Bronchial epithelial cell (primary cell): ENCODE measurements at places on chromosomes 5 and 9. TPM values are rescaled to one million over a fixed set of nuclear protein-coding genes. Genes with fewer than 3 reads are reported as not detected.

GRCh38 chr5:80654054-80654390, 430 bp upstream of the MSH3 start:
- DNase-seq: no peak

DNA sequence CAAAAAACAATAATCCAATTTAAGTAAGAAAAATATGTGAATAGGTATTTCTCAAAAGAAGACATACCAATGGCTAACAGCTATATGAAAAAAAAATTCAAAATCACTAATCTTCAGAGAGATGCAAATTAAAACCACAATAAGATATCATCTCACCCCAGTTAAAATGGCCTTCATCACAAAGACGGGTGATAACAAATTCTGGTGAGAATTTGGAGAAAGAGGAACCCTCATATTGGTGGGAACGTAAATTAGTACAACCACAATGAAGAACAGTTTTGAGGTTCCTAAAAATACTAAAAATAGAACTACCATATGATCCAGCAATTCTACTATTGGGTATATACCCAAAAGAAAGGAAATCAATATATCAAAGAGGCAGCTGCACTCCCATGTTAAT, 94.3 kb downstream of the TMEM167A start:
- no peak for DNase-seq

Gene TNC
- total RNA-seq: 124 and 204 TPM in 2 replicates

GRCh38 chr9:76618762-76619161, 145.5 kb upstream of the PCA3 start:
- DNase-seq: no peak

- no peak for DNase-seq
These were observed 9.9 kb upstream of the ALDOB start for GRCh38 chr9:101445353-101446029.

Gene TMC1
- total RNA-seq: 1.0 TPM in 1 of 2 replicates, not detected in the other
